ENCODE measurements at places on chromosomes 3 and 15.

GRCh38 chr3:186594591-186595113, 18.2 kb upstream of the AHSG start:
- no peak for DNase-seq

DNA sequence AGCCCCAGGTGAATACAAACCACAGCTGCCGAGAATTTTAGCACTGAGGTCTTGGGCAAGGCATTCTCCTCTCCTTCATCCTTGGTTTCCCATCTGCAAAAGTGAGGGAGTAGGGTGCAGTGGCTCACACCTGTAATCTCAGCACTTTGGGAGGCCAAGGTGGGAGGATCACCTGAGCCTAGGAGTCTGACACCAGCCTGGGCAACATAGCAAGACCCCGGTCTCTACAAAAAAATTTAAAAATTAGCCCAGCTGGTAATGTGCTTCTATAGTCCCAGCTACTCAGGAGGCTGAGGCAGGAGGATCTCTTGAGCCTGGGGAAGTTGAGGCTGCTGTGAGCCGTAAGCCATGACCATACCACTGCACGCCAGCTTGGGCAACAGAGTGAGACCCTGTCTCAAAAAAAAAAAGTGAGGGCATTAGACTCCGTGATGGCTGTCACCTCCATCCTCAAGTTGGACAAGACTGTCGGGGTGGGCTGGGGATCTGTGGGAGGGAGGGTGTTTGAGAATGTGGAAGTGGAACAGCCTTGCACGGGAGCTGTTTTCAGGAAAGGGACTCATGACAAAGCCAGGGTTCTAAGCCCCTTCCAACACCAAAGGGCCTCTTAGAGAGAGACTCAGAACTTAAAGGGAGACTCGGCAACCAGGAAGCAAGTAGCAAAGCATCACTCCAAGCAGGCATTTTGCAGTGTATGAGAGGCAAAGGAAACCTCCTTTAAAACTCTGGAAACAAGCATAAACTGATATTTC, 46.0 kb upstream of the FURIN start:
- DNase-seq: no peak

DNA sequence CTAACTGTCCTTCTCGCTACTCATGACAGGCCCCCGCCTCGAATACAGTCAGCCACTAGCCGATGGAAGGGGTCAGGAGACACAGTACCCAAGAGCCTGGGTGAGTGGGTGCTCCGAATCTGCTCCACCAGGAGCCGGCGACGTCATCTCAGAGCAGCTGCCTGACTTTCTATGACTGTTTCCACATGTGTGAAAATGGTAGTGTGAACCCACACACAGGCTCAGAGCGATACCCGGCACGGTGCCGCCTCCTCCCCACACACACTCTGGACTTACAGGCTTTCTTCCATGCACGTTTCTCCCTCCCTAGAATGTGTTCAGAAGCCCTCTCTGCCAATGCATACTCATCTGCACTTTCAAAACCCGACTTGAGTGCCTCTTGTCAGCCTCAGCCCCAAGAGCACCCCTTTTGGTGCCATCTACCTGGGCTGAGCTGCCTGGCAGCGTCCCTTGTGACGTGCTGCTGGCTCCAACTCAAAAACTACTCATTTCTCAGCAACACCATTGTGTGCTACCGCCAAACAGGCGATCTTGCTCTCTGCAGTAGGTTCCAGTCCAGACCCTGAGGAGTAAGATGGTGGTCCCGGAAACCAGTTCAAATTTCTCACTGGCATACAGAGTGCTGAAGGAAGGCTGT, 29.7 kb downstream of the VGLL4 start:
- DNase-seq: no peak

- DNase-seq: no peak
These were observed 27.3 kb downstream of the MED12L start for GRCh38 chr3:151112731-151113130.

- DNase-seq: no peak
These were observed 192.5 kb downstream of the ADAMTS9 start for GRCh38 chr3:64495121-64495780.

DNA sequence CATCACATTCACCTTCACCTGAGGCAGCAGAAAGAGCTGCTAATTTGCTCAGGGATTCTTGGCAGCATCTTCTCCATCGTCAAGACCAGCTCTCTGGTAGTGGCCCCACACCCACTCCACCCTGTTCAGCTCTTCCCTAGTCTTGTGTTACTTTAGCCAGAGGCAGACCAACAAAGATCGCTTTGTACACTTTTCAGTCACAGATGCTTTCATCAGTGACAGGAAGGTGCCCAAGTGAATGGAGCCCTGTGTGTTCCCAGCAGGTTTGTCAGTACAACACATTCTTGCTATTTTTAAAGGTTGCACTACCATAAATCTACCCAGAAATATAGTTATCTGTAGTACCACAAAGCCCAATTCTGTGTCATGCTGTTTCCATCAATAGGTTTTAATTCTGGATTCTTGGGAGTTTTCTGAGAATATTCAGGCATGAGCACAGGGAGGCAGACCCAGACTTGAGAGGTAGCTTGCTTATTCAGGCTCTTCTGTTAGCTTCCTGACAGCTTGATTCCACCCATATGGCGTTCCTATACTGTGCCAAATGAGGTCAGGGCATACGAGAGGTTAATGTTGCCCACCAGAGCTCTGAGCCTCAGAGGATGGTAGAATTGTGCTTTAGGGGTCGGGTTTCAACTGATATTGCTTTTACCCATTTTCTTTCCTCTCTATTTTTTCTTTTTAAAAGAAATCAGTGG, 109.8 kb upstream of the MANF start:
- DNase-seq: no peak

GRCh38 chr15:91331581-91331980, 231.5 kb downstream of the SV2B start:
- no peak for DNase-seq

DNA sequence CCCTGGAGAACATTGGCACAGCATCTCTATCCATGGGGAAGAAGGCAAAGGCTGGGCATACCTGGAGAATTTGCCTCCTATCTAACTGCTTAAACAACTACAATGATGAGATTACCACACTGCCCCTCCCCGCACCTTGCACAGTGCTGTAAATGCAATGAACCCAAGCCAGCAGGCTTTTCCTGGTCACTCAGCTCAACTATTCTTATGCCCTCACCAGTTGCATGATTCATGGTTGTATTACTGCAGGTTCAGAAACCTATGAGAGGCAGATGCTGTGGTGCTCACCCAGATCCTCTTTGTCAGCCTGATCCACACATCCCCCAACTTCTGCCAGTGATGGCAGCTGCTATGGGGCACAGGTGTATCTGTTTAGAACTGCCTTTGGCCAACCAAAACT, 77.7 kb upstream of the STAC start:
- no peak for DNase-seq

- DNase-seq: no peak
These were observed 188.8 kb downstream of the FEZF2 start for GRCh38 chr3:62184559-62184958.

DNA sequence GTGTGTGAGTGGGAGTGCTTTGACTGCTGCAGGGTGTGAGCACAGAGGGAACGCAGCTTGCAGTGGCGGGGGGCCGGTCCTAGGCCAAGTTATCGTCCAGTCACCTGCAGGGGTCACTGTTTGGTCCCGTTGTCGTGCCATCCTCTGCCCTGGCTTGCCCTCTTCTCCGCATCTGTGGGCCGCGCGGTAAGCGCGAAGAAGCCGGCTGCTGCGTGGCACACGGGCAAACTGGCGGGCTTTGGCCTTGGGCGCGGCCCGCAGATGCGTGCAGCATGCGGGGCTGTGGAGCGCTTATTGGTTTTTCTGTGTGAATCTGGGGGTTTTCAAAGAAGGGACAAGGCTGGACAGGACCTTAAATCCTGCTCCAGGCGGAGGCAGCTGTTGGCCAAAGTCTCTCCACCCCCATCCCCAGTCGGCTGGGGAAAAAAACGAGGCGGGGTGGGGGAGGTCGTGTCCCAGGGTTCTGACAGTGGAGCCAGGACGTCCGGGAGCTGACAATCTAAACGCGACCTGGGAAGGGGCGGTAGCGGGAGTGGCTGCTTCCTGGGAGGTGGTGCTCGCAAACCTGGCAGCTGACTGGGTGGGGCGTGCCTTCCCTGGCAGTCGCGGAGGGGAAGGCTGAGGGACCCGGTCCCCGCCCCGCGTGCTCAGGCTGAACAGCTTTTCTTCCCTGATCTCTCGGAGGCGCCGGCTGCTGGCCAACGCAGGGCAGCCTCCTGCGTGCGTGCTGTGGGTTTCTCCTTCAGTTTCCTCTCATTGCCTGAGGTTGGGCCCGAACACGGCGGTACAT, 39.7 kb upstream of the VEPH1 start:
- DNase-seq: no peak

GRCh38 chr3:127425505-127426443, 137.9 kb upstream of the PRR20G start:
- DNase-seq: no peak

- no peak for DNase-seq
These were observed 65.8 kb downstream of the NSMCE3 start for GRCh38 chr15:29203718-29204368.

DNA sequence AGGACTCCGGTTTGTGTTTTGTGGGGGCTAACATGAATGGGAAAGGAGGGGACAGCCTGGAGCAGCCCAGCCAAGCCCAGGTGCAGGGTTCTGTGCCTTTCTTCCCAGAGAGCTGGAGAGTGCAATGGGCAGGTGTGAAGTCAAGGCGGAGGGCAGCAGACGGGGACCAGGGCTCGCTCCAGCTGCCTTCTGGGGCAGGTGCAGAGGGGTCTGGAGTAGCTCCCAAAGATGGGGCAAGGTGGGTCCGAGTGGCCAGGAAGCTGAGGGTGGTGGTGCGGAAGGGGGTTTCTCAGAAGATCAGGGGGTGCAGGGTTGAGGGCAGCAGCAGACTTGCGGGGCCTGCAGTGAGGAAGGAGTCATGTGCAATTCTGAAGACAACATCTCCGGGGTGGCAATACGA, 158.9 kb downstream of the NSMCE3 start:
- no peak for DNase-seq

GRCh38 chr3:15263120-15263519, 57.1 kb downstream of the CAPN7 start:
- no peak for DNase-seq

DNA sequence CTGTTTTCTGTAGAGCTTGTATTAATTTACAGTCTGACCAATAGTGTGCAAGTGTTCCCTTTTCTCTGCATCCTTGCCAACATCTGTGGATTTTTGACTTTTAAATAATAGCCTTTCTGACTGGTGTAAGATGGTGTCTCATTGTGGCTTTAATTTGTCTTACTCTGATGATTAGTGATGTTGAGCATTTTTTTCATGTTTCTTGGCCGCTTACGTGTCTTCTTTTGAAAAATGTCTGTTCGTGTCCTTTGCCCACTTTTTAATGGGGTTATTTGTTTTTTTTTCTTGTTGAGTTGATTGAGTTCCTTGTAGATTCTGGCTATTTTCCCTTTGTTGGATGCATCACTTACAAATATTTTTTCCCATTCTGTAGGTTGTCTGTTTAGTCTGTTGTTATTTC, 7.6 kb upstream of the ACOX2 start:
- DNase-seq: no peak

DNA sequence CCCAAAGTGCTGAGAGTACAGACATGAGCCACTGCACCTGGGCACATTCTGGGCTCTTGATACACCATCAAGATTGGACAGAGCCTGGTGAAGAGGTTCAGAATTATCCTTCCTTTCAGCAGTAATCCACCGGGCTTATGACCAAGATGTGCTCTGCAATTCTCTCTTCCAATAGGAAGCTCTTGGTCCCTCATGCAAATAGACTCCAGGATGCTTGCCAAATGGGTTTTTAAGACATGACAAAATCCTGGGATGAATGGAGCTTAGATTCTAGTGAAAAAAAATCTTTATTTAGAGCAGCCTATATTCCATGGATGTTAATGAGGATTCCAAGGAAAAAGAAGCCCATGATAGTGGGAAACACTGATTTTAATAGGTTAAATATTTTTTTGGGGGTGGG, 119.1 kb downstream of the SV2B start:
- no peak for DNase-seq

DNA sequence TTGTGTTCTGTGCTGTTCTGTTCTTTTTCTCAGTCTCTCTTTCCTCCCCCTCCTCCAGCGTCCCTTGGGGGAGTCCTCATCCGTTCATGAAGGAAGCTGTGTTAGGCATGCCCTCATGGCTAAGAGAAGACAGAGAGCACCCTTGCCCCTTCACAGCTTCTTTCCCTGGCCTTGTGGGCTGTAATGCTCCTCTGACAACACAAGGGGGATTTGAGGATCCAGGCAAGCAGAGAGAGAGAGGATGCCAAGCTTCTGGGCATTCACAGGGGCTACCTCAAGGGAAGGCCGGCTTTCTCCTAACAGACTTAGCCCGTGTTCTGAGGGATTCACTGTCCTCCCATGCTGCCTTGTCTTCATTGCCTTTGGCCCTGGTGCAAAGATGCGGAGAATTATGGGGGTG, 389.5 kb downstream of the LRTM1 start:
- no peak for DNase-seq

GRCh38 chr3:81003817-81004216, 757.6 kb downstream of the GBE1 start:
- DNase-seq: no peak

GRCh38 chr3:49610666-49611280, 56.5 kb downstream of the BSN start:
- DNase-seq: no peak

DNA sequence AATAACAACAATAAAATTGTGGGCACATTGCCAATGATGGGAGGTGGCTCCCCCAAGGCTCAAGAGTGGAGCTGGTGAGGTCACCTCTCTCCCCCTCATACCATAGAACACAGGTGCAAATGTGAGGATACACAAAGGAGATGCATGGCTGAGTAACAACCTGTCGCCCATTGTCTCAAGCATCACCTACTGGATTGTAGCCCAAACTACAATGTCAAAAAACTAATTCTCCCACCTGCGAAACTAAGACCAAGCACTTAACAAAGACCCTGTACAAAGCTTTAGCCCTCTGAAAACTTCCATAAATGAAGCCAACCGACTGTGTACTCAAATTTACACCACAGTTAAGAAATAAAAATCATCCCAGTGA, 50.4 kb upstream of the IGSF11 start:
- DNase-seq: no peak

GRCh38 chr3:9280451-9281219, 31.2 kb upstream of the SRGAP3 start:
- no peak for DNase-seq

DNA sequence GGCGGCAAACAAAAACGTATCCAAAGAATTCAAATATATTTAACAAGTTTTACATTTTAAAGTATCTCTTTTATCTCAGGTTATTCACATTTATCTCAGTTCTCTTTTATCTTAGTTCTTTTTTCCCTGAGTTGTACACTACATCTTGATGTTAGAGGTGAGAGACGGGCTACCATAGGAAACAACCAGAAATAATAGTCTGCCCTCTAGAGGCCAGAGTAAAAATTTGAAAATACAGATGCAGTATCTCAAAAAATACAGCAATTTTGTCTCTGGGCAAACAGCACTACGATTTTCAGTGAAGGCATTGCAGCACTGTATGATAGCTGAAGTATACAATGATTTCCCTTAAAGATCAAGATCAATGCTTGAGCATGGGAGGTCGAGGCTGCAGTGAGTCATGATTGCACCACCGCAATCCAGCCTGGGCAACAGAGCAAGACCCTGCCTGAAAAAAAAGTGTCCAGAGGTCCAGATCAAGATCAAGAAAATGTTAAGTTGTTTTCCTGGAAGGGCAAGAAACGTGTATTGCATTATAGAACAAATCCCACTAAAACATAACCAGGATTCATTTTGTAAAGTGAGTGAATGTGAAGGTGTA, 82.6 kb upstream of the ATP11B start:
- DNase-seq: no peak

- DNase-seq: no peak
These were observed 120.9 kb downstream of the ERC2 start for GRCh38 chr3:56347219-56347871.

- no peak for DNase-seq
These were observed 621.4 kb downstream of the FHIT start for GRCh38 chr3:60629816-60630215.

Measured in stimulated activated CD4-positive, alpha-beta T cell treated with anti-CD3 and anti-CD28 coated beads, Interleukin-1b, Interleukin-23, amount 100 ng/mL, for 1 hour (primary cell).